ENCODE measurements at places on chromosomes 3 and 15. TPM values are rescaled to one million over a fixed set of nuclear protein-coding genes. Genes with fewer than 3 reads are reported as not detected.

VIPR1 gene
- 320 TPM for total RNA-seq

C2CD4B gene
- 3.0 TPM for total RNA-seq

PPCDC gene
- total RNA-seq: 63.5 TPM

- H3K36me3 ChIP-seq: no peaks in the 10 kb centered on the region
- H3K27ac ChIP-seq: no peak overlapping the region
- no peak overlapping the region for H3K4me3 ChIP-seq
- H3K4me1 ChIP-seq: no peaks in the 10 kb centered on the region
- no peak for DNase-seq
These were observed 402.0 kb upstream of the GOLIM4 start for GRCh38 chr3:168497741-168498140.

CCDC12 gene
- total RNA-seq: 56.0 TPM

- H3K4me1 ChIP-seq: peaks cover 4% of the 10 kb centered on the region
- H3K27me3 ChIP-seq: no peaks in the 10 kb centered on the region
- H3K27ac ChIP-seq: no peak overlapping the region
- no peak for DNase-seq
These were observed 35.4 kb upstream of the TRIM71 start for GRCh38 chr3:32782407-32782806.

UBL7 gene
- total RNA-seq: 22.3 TPM

DNA sequence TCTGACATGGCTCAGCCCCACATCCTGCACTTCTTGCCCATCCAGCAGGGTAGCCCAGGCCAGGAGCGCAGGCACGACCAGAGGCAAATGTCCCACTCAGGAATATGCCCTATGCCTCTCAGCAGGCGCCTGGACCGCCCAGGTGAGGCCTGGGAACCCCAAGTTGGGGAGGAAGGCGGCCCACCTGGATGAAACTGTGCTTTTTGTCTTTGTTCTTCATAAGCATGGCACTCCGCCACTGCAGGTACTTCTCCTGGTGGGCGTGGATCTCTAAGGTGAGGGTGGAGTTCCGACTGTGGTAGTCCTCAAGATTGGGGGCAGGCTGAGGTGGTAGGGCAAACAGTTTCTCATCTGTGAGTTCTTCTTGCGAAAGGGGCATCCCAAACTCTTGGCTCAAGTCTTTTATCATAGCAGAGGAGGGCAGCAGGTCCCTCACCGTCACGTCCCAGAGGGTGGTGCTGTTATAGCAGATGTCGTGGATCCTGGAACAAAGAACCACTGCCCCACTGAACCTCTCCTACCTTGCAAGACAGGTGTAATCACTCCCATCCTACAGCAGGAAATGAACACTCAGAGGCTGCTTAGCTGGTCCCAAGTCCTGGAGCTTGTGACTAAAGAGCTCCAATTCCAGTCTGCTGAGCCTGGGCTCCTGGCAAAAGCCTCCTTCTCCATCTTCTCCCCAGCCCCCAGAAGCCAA is 53.2 kb downstream of the ACAD9 start:
- H3K27me3 ChIP-seq: no peaks in the 10 kb centered on the region
- H3K36me3 ChIP-seq: no peaks in the 10 kb centered on the region
- no peaks in the 10 kb centered on the region for H3K4me1 ChIP-seq
- no peak overlapping the region for H3K4me3 ChIP-seq

DNA sequence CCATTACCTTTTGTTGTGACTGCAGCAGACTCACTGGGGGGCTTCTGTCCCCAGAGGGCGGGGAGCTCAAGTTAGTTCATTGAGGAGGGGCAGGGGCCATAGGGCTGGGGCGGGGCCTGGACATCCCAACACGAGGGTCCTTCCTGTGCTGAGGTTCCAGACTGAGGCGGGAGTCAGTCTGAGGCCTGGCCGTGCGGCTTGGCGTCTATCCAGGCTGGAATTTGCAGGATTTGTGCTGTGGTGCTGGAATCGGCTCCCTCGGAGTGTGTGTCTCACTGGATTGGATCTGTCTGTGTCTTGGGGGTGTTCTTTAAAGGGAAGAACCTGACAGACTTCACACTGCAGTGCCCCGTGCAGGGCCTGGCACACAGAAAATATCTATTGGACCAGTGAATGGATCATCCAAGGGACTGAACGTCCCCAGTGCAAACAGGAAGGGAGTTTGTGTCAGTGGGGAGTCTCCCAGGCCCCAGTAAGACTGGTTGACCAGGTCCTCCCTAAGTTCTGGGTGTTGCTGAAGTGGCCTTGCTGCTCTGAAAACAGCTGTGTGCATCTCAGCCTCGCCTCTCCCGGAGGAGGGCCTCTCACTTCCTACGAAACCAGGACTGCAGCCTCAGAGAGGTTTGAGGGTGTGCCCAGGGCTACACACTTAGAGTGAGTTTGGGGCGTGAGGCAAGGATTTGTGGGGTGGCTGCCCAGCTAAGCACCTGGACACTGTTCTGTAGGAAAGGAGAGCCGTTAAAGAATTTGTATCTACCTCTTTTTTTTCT is 26.1 kb downstream of the GOLGA6L2 start:
- H3K27me3 ChIP-seq: no peaks in the 10 kb centered on the region
- no peaks in the 10 kb centered on the region for H3K36me3 ChIP-seq
- no peak for DNase-seq
- no peak overlapping the region for H3K27ac ChIP-seq

DNA sequence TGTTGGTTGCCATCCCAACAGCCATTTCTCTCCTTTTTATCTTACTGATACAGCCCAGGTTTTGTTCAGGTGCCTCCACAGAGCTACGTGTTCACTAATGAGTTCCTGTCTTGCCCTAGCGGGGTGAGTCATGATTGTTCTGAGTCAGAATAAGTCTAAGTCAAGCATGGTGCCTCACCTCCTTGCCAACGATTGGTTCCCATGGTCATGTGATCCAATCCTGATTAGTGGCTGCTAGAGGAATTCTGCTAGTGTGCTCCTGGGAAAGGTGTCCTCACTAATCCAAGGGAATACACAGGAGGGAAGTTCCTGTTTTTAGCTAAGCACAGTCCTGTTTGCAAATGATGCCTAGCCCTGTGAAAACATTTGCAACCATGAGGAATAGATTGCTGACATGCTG is 99.8 kb downstream of the NSUN3 start:
- H3K4me3 ChIP-seq: no peak overlapping the region
- no peak overlapping the region for H3K27ac ChIP-seq
- no peaks in the 10 kb centered on the region for H3K36me3 ChIP-seq
- DNase-seq: no peak

TNNC1 gene
- total RNA-seq: not detected

- DNase-seq: peak; percentile 63
- no peak overlapping the region for H3K27ac ChIP-seq
- no peaks in the 10 kb centered on the region for H3K4me1 ChIP-seq
- no peaks in the 10 kb centered on the region for H3K36me3 ChIP-seq
- no peak overlapping the region for H3K4me3 ChIP-seq
These were observed 360.0 kb upstream of the PROK2 start for GRCh38 chr3:72144773-72145505.
